Dermis blood vessel endothelial cell (primary cell): ENCODE measurements at places on chromosomes 4 and X.

GRCh38 chr4:179399054-179399782 lies 1957.0 kb upstream of the AGA start:
- no peak for DNase-seq

- DNase-seq = peak; percentile 73
Observed at GRCh38 chrX:2928191-2928582, 952 bp downstream of the ARSD start.

DNA sequence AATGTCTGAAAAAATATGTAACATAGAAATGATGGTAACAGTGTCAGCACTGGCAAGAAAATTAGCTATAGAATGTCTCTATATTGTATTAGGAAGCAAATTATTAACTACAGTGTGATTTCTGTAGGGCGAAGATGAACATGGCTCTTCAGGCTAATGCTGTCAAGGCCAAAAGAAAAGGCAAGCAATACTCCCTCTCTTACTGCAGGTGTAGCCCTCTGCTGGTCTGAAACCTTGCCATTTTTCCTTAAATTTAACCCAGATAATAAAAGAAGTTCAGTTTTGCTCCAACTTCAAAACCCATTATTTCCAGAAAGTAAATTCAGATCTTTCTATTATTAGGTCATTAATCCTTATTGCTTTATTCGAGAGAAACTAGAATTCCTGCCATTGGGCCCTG lies 215.9 kb downstream of the LRBA start:
- peak; percentile 3 for DNase-seq

- no peak for DNase-seq
Observed at GRCh38 chr4:125710766-125711165, 396.0 kb downstream of the FAT4 start.

DNA sequence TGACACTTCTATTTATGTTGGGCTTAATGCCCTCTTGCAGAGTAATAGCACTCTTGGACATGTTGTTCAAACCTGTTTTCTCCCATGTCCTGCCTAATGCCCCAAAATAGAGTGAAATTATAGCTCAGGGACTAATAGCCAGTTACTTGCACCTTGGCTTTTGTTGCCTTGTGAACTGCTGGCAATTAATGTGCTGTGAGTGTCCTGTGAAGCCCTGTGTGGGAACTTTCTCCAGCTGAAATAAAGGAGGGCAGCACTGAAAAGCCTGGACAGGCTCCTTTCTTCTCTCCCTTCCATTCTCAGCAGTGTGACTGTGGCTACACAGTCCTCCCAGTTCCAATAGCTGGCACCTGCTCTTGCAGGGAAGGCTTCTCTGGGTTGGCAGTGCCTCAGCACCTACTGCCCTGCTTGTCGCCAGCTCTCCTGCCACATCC lies 72.4 kb downstream of the DCLK2 start:
- DNase-seq = no peak

GRCh38 chrX:109268340-109268739 lies 213.5 kb downstream of the GUCY2F start:
- no peak for DNase-seq

DNA sequence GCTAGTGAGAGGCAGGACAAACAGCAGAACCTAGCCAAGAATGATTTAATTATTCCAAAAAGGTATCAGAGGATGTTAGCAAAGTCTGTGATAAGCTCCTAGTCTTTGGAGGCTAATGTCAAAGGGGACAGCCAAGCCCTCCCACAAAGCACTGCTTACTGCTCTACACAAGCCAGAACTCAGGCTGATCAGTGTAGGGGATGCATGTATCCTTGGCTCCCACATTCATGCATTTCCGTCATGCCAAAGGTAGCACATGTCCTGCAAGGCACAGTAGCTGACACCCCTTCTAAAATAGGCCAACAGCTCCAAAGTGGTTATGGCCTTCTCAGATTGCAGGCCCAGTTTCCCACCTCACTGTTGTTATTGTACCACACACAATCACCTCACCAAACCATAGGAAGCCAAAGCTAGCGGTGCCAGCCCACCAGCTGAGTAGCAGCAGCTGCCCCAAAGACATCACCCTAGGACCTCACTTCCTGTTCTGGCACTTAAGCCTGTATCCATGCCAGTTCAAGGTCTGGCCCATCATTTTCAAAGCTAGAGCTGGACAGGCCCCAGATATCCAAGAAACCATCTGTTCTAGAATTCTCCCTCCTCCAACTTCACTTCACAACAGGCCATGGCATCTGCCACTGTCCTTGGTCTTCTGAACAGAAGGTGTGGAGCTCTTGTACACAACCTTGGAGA lies 40.9 kb downstream of the TSPAN5 start:
- peak; percentile 60 for DNase-seq

- peak; percentile 45 for DNase-seq
Observed at GRCh38 chr4:99945718-99946355, 581 bp downstream of the DNAJB14 start.

- peak; percentile 62 for DNase-seq
Observed at GRCh38 chr4:74114234-74114633, 15.2 kb upstream of the CXCL2 start.

- DNase-seq = no peak
Observed at GRCh38 chrX:100650841-100651240, 6.8 kb downstream of the SRPX2 start.

GRCh38 chrX:117429501-117429900 lies 687.1 kb downstream of the KLHL13 start:
- DNase-seq = no peak

- no peak for DNase-seq
Observed at GRCh38 chrX:70453024-70453618, 8.5 kb downstream of the DLG3 start.

DNA sequence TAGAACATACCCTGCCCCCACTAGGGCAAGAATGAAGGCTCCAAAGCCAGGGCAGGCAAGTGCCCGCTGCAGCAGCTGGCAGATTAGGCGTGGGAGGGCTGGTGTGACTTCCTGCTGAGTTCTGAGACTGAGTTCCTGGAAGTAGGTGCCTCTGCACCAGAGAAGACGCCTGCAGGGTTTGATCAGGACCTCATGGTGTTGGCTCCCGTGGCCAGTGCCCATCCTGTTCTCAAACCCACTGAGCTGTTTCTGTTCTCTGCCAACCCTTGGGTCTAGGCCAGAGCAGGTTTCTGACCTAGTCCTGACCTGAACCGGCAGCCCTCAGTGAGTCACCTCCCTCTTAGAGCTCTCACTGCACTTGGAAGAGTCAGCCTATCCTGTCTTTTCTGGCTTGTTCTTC lies 220.7 kb downstream of the HS6ST2 start:
- DNase-seq = no peak

GRCh38 chrX:88072339-88073030 lies 554.9 kb downstream of the KLHL4 start:
- DNase-seq = no peak

- DNase-seq = no peak
Observed at GRCh38 chrX:49260221-49260985, 4.1 kb downstream of the FOXP3 start.

- peak; percentile 74 for DNase-seq
Observed at GRCh38 chrX:46573331-46573891, at the start of gene CHST7. CHST7 (plus strand) TSS chrX:46573765; CDS start chrX:46573932, 167 bp downstream.

- DNase-seq = peak; percentile 7
Observed at GRCh38 chr4:26424838-26425237, 65.4 kb downstream of the CCKAR start.

DNA sequence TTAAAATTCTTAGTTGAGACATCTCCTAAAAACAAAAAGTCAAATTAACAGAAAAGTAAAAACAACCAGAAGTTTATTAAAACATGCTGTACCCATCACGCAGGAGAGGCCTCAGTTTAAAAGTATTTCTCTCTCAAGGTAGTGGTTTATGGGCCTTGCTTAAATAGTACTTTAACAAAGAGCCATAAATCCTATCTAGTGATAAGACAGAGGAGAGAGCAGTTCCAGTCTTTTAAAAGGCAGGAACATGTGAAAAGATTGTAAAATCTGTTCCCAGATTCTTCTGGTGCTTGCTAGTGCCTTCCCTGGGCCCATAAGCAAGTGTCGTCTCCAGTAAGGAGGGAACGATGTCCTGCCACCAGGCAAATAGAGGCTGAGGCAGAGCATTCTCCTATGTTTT lies 476.3 kb upstream of the ADGRL3 start:
- DNase-seq = no peak

- DNase-seq = no peak
Observed at GRCh38 chr4:72360075-72360474, 208.9 kb downstream of the ADAMTS3 start.

DNA sequence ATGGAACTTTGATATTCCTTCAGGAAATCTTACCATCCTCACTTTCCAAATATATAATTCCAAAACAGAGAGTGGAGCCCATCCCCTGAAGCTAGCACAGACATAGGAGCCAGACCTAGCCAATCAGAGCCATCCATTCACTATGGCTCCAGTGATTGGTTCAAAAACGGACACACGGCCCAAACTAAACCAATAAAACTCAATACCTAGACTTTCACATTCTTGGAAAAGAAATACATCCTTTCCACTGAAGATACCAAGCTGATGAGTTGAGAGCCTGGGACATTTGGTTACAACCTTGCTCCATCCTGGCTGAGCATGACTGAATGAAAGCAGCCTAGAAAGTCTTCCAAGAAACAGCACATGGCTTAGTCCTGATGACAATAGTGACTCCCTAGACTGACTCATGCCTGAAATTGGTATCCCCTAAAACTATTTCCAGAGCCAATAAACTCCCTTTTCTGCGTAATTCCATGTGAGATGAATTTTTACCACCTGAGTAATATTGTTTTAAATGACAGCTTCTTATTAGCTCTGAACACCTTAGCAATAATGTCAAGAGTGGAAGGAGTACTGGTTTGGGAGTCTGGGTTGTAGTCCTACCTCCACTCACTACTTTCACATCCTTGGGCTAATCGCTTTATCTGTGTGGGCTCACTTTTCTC lies 189.6 kb upstream of the LNX1 start:
- DNase-seq = no peak

GRCh38 chr4:82200046-82200445 lies 173.7 kb downstream of the HNRNPD start:
- DNase-seq = no peak

GRCh38 chr4:164439037-164439436 lies 314.9 kb upstream of the SMIM31 start:
- no peak for DNase-seq

DNA sequence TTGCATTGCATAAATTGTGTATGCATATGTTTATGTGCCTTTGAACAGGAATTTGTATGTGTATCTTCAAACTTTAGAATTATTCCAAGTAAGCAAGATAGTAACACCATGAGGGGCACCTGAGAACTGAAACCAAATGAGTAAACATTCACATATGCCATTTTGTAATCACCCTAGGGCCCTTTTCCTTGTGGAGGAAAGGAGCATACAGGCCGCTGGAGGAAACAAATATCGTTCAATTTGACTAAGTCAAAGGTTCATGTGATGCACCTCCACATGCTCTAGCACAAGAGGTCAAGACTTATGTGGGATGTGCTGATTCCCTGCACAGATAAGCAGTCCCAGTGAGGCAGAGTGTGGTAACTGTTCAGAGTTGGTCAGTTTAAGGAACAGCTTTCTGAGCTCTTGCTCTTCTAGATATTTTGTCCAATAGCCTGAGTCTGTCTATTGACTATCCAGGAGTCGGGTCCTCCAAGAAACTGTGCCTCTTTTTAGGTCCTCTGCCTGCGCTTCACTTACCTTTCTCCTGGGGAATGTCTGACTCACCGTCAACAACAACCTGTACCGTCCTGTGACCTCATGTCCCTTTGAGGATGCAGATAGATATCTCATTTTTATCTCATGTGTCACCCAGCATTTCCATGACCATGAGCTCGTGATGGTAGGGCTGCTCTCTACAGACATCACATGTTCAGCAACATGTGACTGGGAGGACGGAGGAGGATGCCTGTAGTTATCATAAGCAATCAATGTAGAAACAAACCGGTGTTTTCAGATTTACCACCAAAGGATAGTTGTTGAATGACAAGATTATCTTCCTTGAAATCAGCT lies 196.9 kb downstream of the NWD2 start:
- DNase-seq = no peak

- DNase-seq = peak; percentile 70
Observed at GRCh38 chr4:75630174-75630936, at the start of gene CDKL2. CDKL2 (minus strand) TSS chr4:75630528; CDS start chr4:75625988, 4,540 bp downstream.

GRCh38 chrX:11683057-11683456 lies 17.3 kb upstream of the ARHGAP6 start:
- no peak for DNase-seq

DNA sequence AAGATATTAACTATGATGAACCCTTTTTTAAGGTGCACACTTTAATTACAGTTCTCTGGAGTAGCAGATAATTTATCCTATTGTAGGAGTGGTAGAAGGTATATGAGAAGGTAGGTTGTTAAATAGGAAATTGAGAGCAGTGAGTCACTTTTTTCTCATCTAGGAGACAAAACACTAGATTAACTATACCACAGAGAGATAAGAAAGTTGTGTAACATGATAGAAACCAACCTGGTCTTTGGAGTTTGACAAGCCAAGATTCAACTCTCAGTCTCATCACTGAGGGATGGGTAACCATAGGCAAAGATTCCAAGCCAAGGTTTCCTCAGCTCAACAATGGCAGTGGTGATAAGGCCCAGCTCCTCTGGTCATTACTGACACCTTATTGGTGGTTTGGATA lies 104.0 kb downstream of the MAD2L1 start:
- DNase-seq = no peak

DNA sequence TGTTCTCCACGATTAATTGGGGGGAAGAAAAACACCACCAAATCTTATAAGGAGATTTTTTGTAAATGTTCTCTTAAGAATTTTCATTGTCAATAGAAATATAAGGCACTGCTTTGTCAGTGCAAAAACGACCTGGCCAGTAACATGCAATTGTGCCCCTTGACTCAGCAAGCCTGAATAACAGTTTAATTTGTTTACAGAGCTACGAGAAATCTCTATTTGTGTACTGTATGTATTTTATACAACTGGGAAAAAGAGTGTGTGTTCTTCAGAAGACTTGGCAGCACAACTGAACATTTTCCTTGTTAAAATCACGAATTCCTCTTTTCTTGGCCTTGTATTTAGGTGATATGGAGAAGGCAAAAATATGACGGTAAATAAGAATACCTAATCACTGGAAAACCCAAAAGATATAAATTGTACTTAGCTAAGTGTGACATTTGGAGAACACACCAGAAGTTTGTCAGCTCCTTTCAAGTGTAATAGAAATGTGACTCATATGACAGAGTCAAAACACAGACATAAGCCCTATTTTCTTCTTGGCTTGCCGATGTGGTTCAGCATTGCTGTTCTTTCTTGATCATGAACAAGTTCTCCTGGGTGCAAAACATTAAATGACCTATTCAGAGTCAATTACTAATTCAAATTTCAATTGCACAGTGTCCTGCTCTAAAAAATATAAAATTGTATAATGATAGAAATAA lies 945.0 kb upstream of the INTU start:
- DNase-seq = no peak

DNA sequence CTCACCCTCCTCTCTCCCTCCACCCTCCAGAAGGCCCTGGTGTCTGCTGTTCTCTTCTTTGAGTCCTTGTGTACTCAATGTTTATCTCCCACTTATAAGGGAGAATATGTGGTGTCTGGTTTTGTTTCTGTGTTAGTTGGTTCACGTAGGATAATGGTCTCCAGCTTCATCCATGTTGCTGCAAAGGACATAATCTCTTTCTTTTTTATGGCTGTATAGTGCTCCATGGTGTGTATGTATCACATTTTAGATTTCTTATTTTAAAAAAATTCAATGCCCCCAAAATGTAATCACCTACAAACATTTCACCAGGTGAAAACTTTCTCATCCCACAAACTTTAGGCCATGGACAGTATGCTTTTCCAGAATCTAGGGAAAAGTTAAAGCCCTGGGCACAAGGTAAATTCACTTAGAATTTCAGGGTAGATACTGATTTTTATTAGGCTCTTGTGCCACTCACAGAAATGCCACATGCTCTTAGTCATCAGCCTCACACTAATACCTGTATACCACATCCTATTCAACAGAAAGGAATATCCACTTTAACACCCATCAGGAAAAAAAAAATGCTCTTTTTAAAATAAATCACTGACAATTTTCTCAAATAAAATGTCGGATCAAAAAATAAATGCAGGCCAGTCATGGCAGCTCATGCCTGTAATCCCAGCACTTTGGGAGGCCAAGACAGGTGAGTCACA lies 104.8 kb upstream of the ENPP6 start:
- no peak for DNase-seq
